ENCODE measurements at places on chromosomes 16 and 17. TPM values are rescaled to one million over a fixed set of nuclear protein-coding genes. Genes with fewer than 3 reads are reported as not detected.

Gene SKAP1
- not detected for polyA plus RNA-seq

Gene CD300E
- polyA plus RNA-seq: not detected

Gene WNT9B
- polyA plus RNA-seq: not detected

Gene EPX
- polyA plus RNA-seq: not detected

Gene C16orf86
- polyA plus RNA-seq: 0.55 TPM

Gene USH1G
- not detected for polyA plus RNA-seq

Gene KRTAP17-1
- not detected for polyA plus RNA-seq

Gene DYNLRB2
- 0.33 TPM for polyA plus RNA-seq

Gene CCT6B
- polyA plus RNA-seq: 1.9 TPM

Gene MYH11
- polyA plus RNA-seq: 0.20 TPM

Gene RPS15A
- polyA plus RNA-seq: 3,917 TPM

Gene DNAAF1
- not detected for polyA plus RNA-seq

Gene C17orf100
- polyA plus RNA-seq: 1.9 TPM

Gene SALL1
- polyA plus RNA-seq: 9.9 TPM

Gene VTN
- polyA plus RNA-seq: 0.53 TPM

Gene OR1A1
- polyA plus RNA-seq: not detected

Gene DNAH9
- polyA plus RNA-seq: not detected

Gene TP53TG3C
- polyA plus RNA-seq: not detected

Gene KRTAP3-2
- not detected for polyA plus RNA-seq

Gene UMOD
- not detected for polyA plus RNA-seq

Gene GNPTG
- 49.9 TPM for polyA plus RNA-seq

Gene WFDC1
- polyA plus RNA-seq: 19.9 TPM

Gene GRAPL
- not detected for polyA plus RNA-seq

Gene DDX19B
- polyA plus RNA-seq: 36.5 TPM

Gene TMEM238L
- not detected for polyA plus RNA-seq

Gene NPW
- polyA plus RNA-seq: 0.94 TPM

Gene PABPN1L
- not detected for polyA plus RNA-seq

Gene HS3ST6
- polyA plus RNA-seq: not detected

Gene ACSM2B
- not detected for polyA plus RNA-seq

Gene PPP1R27
- not detected for polyA plus RNA-seq

Gene ITGA3
- polyA plus RNA-seq: 39.9 TPM

Gene CCDC40
- polyA plus RNA-seq: 2.4 TPM

Gene FDXR
- 23.0 TPM for polyA plus RNA-seq

Gene KCNJ2
- polyA plus RNA-seq: 1.7 TPM

Gene ARHGAP23
- polyA plus RNA-seq: 19.3 TPM

Gene MFSD6L
- not detected for polyA plus RNA-seq

Gene CTRB1
- polyA plus RNA-seq: not detected

Gene ABCA3
- polyA plus RNA-seq: 0.06 TPM

Gene RCVRN
- 0.29 TPM for polyA plus RNA-seq

Gene RMI2
- 4.7 TPM for polyA plus RNA-seq

Gene KRTAP9-8
- polyA plus RNA-seq: not detected

Gene PRDM7
- not detected for polyA plus RNA-seq

Gene PRAC1
- not detected for polyA plus RNA-seq

Gene HSD3B7
- 9.5 TPM for polyA plus RNA-seq

Gene ZNF205
- polyA plus RNA-seq: 3.6 TPM

Gene PNPO
- 15.2 TPM for polyA plus RNA-seq

Measured in AG04450 (cell line).